ENCODE measurements at places on chromosomes 11 and 22. TPM values are rescaled to one million over a fixed set of nuclear protein-coding genes. Genes with fewer than 3 reads are reported as not detected.

GRCh38 chr11:44763121-44763820, 36.5 kb downstream of the TSPAN18 start:
- H3K27ac ChIP-seq: no peak overlapping the region
- H3K36me3 ChIP-seq: peaks cover 16% of the 10 kb centered on the region
- H3K27me3 ChIP-seq: peaks cover 8% of the 10 kb centered on the region
- peaks cover 31% of the 10 kb centered on the region for H3K4me1 ChIP-seq
- no peak for DNase-seq

GRCh38 chr11:125064070-125064469, 965 bp downstream of the SLC37A2 start:
- peak overlapping the region; percentile 63 for H3K4me3 ChIP-seq
- no peaks in the 10 kb centered on the region for H3K4me1 ChIP-seq
- peaks cover 12% of the 10 kb centered on the region for H3K27me3 ChIP-seq
- H3K36me3 ChIP-seq: no peaks in the 10 kb centered on the region
- no peak for DNase-seq
- no peak overlapping the region for H3K27ac ChIP-seq

DNA sequence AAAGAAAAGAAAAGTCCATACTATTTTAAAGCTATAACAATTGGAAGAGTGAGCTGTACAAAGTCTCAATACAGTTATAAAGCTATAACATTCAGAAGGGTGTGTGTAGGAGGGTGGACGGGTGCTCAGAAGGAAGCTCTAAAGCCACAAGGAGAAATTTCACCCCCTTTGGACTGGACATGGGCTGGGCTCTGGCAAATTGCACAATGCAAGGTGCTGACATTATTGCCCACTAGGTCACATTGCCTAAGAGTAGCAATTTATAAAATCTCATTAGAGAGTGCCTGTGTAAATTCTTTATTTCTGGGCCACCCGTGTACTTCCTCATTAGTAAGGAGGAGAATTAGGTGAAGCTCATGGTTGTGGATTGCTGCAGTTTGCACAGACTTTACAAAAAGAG, 5.7 kb upstream of the APOBEC3A start:
- H3K27me3 ChIP-seq: peaks cover 12% of the 10 kb centered on the region
- H3K4me1 ChIP-seq: peaks cover 15% of the 10 kb centered on the region
- H3K4me3 ChIP-seq: no peak overlapping the region
- no peaks in the 10 kb centered on the region for H3K36me3 ChIP-seq
- DNase-seq: no peak
- H3K27ac ChIP-seq: no peak overlapping the region

DNA sequence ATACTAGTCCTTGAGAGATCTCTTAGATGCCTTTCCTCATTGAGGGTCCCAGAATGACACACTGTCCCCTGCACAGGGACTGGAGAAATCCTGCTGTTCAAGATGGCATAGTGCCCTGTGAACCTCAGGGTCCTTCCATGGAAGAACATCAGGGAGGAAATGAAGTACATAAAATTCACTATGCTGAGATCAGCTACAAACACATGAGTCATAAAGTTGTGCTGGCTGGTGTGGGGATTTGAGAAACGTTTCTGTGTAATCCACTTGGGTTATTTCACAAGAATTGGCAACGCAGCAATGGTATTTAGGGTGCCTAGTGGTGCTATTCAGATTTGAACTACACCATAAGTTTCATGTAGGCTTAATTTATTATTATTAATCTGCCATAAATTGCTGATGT, 174.4 kb downstream of the MAML2 start:
- H3K4me3 ChIP-seq: no peak overlapping the region
- H3K36me3 ChIP-seq: no peaks in the 10 kb centered on the region
- peaks cover 16% of the 10 kb centered on the region for H3K4me1 ChIP-seq
- DNase-seq: no peak
- H3K27me3 ChIP-seq: peaks cover 5% of the 10 kb centered on the region

DNA sequence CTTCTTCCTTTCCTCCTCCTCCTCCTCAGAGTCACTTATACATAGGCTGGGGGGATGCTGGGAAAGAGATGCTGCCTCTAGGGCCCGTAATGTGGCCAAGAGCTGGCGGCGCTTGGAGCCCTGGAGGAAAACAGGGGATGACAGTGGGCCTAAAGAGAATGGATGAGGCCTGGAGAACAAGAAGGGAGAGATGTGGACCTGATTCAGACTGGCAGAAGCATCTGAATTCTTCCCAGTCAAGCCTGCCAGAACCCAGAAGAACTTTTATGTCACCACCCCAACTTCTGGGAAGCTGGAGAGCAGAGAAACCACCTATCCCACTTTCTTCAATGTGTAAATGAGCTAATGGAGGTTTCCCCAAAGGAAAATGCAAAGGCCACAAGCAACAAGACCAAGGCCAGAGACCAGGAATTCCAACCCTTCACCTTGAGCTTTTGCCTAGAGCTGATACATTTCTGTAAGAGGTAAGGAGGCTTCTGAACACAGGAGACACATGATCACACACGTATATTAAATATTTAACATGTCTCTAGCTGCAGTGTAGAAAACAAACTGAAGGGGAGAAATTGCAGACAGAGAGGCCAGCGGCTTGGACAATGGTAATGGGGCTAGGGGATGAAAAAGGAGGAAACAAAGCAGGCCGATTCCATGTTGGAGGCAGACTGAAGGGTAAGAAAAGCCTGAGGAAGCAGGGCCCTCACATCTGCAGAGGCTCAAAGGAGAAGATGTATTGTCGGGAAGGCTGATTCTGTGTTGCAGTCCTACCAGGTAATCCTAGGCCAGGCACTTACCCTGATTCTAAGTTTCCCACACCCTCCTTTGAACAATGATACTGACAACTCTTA, 1.1 kb downstream of the RRP8 start:
- H3K36me3 ChIP-seq: no peaks in the 10 kb centered on the region
- DNase-seq: no peak
- no peak overlapping the region for H3K4me3 ChIP-seq
- peak overlapping the region; percentile 10 for H3K27ac ChIP-seq

- H3K4me3 ChIP-seq: peak overlapping the region; percentile 63
- DNase-seq: no peak
- peaks cover 21% of the 10 kb centered on the region for H3K4me1 ChIP-seq
- peak overlapping the region; percentile 85 for H3K27ac ChIP-seq
- no peaks in the 10 kb centered on the region for H3K36me3 ChIP-seq
These were observed 157.1 kb upstream of the GRK3 start for GRCh38 chr22:25407226-25407858.

- no peak overlapping the region for H3K27ac ChIP-seq
- no peak overlapping the region for H3K4me3 ChIP-seq
- H3K27me3 ChIP-seq: no peaks in the 10 kb centered on the region
- H3K36me3 ChIP-seq: no peaks in the 10 kb centered on the region
- H3K4me1 ChIP-seq: no peaks in the 10 kb centered on the region
These were observed 36.0 kb downstream of the SYN3 start for GRCh38 chr22:33022231-33022630.

- peaks cover 2% of the 10 kb centered on the region for H3K27me3 ChIP-seq
- DNase-seq: no peak
- peaks cover 11% of the 10 kb centered on the region for H3K4me1 ChIP-seq
These were observed 69.7 kb upstream of the RASD2 start for GRCh38 chr22:35470903-35471321.

DNA sequence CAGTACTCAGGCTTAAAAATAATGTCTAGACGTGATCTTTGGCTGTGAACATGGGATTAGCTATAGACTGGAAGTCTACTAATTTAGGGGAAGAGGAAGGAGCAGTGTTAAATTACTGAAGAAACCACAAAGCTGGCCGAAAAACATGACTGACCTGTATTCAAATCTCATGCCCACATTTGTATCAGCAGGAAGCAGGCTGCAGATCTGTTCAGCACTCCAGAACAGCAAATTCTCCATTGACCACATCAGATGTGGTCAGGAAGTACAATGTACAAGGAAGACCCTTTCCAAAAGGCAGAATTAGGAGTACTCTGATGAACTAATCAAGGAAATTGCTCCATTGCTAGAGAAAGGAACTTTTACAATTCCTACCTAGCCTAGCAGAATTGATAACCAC, 31.7 kb downstream of the DCDC1 start:
- H3K27me3 ChIP-seq: no peaks in the 10 kb centered on the region
- no peak for DNase-seq
- no peaks in the 10 kb centered on the region for H3K4me1 ChIP-seq

GRCh38 chr11:59138643-59139042, 4.0 kb upstream of the FAM111A start:
- H3K27me3 ChIP-seq: peaks cover 5% of the 10 kb centered on the region
- no peak overlapping the region for H3K4me3 ChIP-seq
- peaks cover 4% of the 10 kb centered on the region for H3K4me1 ChIP-seq
- H3K36me3 ChIP-seq: no peaks in the 10 kb centered on the region
- H3K27ac ChIP-seq: no peak overlapping the region

DNA sequence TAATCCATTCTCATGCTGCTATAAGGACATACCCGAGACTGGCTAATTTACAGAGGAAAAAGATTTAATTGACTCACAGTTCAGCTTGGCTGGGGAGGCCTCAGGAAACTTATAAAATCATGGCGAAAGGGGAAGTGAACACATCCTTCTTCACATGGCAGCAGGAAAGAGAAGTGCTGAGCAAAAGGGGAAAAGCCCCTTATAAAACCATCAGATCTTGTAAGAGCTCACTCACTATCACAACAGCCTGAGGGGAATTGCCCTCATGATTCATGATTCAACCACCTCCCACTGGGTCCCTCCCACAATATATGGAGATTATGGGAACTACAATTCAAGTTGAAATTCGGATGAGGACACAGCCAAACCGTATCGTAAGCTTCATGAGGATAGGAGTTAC, 3.8 kb upstream of the CYB5R2 start:
- no peak overlapping the region for H3K27ac ChIP-seq
- peaks cover 4% of the 10 kb centered on the region for H3K27me3 ChIP-seq
- DNase-seq: no peak
- peaks cover 6% of the 10 kb centered on the region for H3K4me1 ChIP-seq

DNA sequence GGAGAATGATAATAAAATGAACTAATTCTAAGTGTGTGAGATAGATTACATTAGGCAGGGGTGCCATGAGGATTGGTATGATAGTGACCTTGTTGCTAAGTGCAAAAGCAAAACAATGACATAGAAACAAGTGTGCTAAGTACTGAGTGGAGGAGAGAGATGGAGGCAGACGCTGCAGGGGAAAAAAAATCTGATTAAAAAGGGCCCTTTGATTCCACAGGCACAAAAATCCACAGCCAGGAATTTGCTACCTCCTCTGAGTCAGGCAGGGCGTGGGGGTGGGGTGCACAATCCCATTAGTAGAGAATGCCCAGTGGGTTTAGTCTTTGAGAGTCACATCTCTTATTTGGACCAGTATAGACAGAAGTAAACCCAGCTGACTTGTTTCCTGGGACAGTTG, at the start of gene CNTF:
CNTF (plus strand) TSS at position 322 of the 400 bp plus-strand sequence. CDS start 88 bp downstream, outside the sequence.
- H3K27me3 ChIP-seq: peaks cover 1% of the 10 kb centered on the region
- no peaks in the 10 kb centered on the region for H3K36me3 ChIP-seq
- no peak within 1 kb of the TSS for H3K4me3 ChIP-seq
- no peak for DNase-seq
- H3K4me1 ChIP-seq: peaks cover 4% of the 10 kb centered on the region

DNA sequence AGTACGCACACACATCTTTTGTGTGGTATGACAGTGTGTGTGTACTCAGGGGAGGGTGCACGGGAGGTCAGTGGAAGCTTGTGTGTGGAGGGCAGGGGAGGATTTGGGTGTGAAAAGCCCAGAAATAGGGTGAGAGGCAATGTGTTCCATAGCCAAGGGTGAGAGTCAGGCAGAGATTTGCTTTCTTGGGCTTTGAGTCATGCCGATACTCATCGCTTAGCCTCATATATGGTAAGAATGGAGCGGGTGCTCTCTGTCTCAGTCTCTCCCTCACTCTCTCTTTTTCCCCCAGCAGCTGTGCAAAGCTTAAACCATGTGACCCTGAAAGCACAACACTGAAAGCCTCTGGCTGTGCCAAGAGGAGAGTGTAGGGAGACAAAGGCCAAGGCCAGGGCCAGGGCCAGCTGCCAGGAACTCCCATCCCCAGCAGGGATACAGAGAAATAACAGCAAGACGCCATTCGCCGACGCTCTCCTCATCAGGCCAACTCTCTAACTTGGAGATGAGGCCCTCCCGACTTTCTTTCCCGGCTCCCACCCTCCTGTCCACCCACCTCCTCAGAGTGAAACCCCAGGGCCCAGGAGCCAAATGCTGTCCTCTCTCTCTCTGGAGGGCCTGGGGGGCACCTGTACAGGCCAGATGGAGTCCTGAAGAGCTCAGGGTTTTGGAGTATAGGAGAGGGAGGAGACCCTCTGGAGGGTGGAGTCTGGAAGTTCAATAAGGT, 20.3 kb upstream of the MICAL3 start:
- no peak overlapping the region for H3K4me3 ChIP-seq
- H3K27me3 ChIP-seq: peaks cover 7% of the 10 kb centered on the region
- no peak for DNase-seq
- no peaks in the 10 kb centered on the region for H3K4me1 ChIP-seq

- H3K27ac ChIP-seq: no peak overlapping the region
- H3K36me3 ChIP-seq: no peaks in the 10 kb centered on the region
- DNase-seq: peak; percentile 15
These were observed 124.2 kb downstream of the KCNQ1OT1 start for GRCh38 chr11:2575591-2576051.

DNA sequence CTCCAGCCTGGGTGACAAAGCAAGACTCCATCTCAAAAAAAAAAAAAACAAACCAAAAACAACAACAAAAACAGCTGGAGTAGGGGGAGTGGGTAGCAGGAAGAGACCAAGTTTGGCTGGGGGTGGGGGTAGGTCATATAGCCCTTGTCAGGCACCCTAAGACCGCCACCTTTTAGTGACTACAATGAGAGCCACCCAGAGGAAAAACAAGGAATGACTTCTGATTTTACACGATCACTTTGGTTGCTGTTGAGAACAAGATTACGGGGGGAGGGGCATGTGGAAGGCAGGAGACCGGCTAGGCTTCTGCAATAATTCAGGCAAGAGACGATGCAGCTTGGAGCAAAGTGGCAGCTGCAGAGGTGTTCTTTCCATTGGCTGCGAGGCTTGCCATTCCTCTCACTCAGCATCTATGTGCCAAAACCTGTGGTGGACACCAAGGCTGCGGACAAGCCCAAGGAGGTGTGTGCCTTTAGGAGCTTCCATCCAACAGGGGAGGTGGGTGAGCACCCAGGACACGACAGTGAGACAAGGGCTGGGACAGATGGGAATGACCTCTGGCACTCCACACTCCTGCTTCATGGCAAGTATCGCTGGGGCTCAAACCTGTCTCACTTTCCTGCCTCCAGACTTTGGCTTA, 1.7 kb downstream of the RPS19BP1 start:
- peak overlapping the region; percentile 95 for H3K4me3 ChIP-seq
- no peaks in the 10 kb centered on the region for H3K36me3 ChIP-seq
- H3K4me1 ChIP-seq: peaks cover 44% of the 10 kb centered on the region
- H3K27me3 ChIP-seq: peaks cover 10% of the 10 kb centered on the region
- DNase-seq: no peak

GRCh38 chr11:67561971-67562619, 21.5 kb upstream of the GSTP1 start:
- no peak overlapping the region for H3K27ac ChIP-seq
- H3K36me3 ChIP-seq: no peaks in the 10 kb centered on the region
- DNase-seq: no peak

- no peak for DNase-seq
- no peaks in the 10 kb centered on the region for H3K36me3 ChIP-seq
- H3K27ac ChIP-seq: peak overlapping the region; percentile 33
- no peak overlapping the region for H3K4me3 ChIP-seq
- H3K4me1 ChIP-seq: no peaks in the 10 kb centered on the region
These were observed 5.6 kb downstream of the PNPLA5 start for GRCh38 chr22:43886231-43886630.

Gene ARFGAP3
- 18.4 TPM for total RNA-seq

Gene JAM3
- total RNA-seq: 101 TPM

Gene SLN
- total RNA-seq: not detected

Gene FXYD2
- total RNA-seq: 0.44 TPM

Gene TSPAN32
- not detected for total RNA-seq

Gene JHY
- total RNA-seq: 2.9 TPM

Gene DUSP8
- 123 TPM for total RNA-seq

Data from glutamatergic neuron (in vitro differentiated cells).